ENCODE measurements at places on chromosomes 4 and X.

DNA sequence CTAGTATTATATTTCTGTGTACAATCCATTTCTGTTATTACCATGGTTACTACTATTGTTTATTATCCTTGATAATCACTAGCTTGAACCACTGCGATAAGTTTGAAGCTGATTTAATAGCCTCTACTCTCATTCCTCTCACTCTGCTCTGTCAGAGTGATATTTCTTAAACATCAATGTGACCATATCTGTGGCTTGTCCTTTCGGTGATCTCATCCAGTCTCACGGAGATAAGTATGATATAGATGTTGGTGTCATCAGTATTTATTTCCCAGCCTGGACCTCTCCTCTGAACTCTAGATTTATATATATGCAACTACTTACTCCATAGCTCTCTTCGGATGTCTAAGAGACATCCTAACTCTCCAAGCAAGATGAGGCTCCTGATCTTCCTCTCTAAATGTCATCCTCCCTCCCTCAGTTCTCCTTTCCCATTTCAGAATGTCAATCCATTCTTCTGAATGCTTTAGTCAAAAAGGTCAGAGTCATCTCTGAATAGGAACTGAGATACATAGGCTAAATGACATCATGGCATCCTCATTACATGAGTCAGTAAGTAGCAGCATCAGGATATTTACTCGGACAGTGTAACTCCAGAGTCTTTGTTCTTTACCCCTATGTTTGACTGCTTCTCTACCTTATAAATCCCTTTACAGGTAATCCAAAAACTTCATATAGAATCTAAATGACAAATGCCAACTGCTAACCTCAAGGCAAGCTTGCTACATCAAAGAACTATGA, 129.5 kb downstream of the PACRGL start:
- ATAC-seq = no peak

DNA sequence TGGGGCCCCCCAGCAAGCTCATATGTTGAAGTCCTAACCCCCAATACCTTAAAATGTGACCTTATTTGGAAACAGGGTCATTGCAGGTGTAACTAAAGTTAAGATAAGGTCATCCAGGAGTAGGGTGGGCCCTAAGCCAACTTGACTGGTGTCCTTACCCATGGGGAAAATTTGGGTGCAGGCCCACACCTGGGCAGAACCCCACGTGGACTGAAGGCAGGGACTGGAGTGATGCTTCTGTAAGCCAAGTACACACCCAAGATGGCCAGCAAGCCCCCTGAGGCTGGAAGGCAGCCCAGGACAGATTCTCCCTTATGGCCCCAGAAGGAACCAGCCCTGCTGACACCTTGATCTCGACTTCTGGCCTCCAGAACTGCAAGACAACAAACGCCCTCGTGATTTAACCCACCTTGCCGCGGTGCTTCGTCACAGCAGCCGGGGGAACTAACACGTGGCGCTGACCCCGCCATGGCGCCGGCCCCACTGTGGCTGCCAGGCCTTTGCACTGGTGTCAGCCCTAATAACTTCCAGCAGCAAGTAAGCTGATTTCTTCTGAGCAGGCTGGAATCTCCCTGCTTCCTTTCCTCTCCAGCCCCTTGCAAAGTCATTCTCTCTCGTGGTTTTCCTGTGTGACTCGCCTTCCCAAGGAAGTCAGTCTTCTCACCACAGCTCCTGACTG, 23.2 kb upstream of the MXD4 start:
- ATAC-seq = no peak

- ATAC-seq = no peak
Measured at GRCh38 chrX:118251271-118251670, 94.6 kb upstream of the WDR44 start.

- ATAC-seq = no peak
Measured at GRCh38 chr4:128525992-128526630, 238.5 kb upstream of the PGRMC2 start.

GRCh38 chrX:135923353-135923752, 29.8 kb downstream of the SAGE1 start:
- ATAC-seq = no peak

GRCh38 chr4:85515701-85516100, 40.8 kb downstream of the ARHGAP24 start:
- no peak for ATAC-seq

DNA sequence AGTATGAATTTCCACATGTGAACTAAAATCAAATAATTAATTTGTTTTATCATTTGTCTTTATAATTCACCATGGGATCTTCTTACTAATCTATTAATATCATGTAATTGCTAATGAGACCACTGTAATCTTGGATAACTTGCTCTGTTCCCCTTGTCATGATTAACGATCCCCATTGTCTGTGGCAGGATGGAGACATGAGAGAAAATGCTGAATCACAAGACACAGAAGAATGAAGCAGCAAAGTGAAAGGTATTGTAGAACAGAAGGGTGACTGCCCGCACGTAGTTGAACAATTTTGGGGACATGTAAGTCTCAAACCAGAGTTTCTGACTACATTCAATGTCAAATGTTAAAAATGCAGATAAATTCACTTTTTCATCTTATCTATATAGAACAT, 135.2 kb downstream of the EPHA5 start:
- no peak for ATAC-seq

DNA sequence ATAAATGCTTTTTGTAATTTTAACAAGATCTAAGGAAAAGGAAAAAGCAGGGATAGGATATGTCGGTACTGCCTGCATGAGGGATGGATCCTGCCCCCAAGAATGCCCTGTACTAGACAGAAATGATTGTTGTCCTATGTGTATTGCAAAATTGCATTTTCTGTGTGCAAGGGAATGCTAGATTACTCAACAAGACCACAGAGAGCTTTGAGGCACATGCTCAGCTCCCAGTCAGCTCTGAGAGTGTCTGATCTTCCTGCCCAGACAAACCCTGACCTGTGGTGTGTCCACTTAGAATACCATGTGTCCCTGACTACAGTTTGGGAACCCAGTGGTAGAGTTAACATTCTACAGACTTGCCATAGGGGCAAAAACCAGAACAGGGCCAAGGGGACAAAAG, 129.2 kb upstream of the PAK3 start:
- no peak for ATAC-seq
